ENCODE measurements at places on chromosomes 6 and 20. TPM values are rescaled to one million over a fixed set of nuclear protein-coding genes. Genes with fewer than 3 reads are reported as not detected.

The PAQR8 gene
- total RNA-seq: 4.1 TPM

The SLC24A3 gene
- not detected for total RNA-seq

The KIF13A gene
- 23.0 TPM for total RNA-seq

The BEND6 gene
- 9.0 TPM for total RNA-seq

The KIF25 gene
- total RNA-seq: not detected

DNA sequence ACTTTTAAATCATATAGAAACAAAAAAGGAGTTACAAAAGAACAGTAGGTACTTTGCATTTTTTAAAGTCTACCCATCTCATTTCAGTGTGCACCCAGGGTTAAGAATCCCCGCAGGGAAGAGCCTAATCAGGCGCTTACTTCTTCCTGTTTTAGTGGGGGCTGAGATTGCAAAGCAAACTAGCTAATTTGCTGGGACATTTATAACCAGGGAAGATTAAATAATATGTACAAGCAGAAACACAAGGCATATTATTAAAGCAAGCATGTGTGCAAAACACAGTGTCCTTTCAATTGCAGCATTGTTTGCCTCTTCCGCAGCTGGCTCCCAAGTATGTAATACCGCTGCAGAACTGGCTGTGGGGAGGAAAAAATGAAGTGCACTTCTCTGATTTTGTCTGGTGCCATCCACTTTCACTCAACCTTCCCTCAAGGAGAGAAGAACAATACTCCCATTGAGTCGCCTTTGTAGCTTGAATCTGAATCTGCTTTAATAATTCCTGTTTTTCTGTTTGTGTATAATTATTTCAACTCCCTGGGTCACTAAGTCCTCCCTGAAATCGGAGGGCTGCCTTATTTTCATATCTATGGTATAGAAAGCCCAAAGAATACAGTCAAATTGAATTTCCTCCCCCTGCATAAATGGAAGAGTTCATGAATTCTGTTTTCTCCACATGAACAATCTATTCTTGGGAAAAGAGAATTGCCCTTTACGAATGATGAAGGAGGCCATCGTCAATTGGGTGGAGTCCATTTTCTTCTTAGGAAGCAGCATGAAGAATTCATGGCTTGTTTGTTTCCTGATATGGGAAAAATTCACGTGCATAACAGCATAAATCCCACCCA, 23.3 kb upstream of the BCAS1 start:
- no peak for DNase-seq

- peak; percentile 86 for DNase-seq
These were observed 2.6 kb upstream of the MUC22 start for GRCh38 chr6:31007694-31008093.

DNA sequence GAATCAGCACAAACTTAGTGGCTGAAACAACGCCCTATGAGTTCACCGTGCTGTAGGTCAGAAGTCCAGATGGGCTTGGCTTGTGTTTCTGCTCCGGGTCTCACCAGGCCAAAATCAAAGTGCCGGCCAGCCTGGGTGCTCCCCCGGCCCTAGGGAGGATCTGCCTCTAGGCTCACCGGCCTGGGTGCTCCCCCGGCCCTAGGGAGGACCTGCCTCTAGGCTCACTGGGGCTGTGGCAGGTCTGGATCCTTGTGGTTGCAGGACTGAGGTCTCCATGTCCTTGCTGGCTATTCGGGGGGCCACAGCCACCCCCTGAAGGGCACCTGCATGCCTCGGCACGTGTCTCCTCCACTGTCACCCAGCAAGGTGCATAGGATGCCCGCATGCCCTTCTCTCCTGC, 216.3 kb downstream of the TAF4 start:
- no peak for DNase-seq

DNA sequence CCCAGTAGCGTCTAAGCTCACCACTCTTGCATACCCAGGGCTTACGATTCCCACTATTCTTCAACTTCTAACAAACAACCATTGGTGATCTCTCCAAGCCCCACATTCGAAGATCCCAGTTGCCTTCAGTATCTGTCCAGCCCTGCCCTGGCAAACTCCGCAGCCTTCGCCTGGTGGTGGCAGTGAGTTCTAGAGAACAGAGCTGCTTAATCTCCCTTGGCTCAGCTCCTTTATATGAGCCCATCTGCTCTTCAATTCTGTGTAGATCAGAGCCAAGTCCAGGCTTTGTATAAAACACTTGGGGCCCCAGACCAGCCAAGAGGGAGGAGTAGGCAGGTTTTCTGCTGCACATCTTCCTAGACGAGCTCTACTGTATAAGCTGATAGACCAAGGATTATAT, 193.3 kb downstream of the PHACTR1 start:
- no peak for DNase-seq

- DNase-seq: peak; percentile 52
These were observed 499.3 kb downstream of the CDKAL1 start for GRCh38 chr6:21033575-21034026.

DNA sequence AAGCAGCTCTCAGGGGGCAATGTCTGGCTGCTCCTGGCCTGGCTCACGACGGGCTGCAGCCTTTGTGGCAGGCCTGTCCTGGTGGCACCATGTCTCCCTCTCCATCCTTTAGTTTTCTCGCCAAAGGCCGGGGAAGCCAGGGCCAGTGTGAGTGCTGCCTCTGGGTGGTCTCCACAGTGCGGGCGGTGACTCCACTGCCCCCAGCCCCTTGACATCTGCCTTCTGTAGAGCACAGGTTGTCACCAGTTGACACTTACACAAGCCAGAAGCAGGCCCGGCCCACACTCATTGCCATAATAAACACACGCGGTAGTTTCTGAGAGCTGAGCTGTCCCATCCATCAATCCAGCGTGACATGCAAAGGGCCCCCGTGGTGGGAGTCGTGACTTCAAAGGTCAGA, 219.5 kb downstream of the TFAP2C start:
- no peak for DNase-seq

DNA sequence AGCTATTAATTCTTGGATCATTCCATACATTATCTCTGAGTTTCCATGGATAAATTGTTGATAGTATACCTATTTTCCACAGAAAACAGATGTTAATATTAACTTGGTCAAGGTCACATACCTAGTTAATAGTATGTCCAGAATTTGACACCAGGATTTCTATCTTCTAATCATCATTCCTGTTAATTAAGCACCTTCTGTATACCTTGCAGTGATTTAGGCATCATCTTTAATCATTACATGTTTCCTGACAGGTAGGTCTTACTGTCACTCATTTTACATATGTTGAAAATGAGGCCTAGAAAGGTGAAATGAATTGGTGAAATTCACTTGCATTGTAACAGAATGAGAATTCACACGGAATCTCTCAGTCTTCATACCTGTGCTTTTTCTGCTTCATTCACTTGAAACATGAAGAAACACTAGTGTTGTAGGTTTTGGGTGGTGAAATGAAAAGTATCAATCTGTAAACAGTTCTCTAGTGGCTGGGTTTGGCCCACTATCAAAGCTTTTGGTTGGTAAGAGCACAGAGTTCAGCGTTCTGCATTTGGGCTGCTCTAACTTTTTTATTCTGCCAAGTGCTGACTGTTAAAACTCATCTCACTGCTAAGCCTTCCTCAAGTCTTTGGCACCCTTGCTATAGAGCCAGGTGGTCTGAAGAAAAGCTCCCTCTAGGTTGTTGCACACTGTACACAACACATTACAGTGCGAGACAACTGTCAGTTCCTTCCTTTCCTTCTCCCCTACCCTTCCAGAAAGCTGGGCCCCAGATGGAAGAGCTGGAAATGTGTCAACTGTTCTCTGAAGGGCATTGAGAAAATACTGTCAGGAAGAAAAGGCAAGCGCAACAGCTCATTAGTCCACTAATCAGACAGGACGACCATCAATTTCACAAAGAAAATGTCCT, 57.8 kb upstream of the C20orf144 start:
- no peak for DNase-seq
